ENCODE measurements at places on chromosomes 1 and 21.

GRCh38 chr1:227942021-227942715 is 5.6 kb downstream of the WNT9A start:
- DNase-seq, result no peak

- no peak for DNase-seq
These were observed 225.8 kb downstream of the VAV3 start for GRCh38 chr1:107739201-107739600.

GRCh38 chr1:26500488-26501175 is 28.4 kb downstream of the HMGN2 start:
- DNase-seq, result peak; percentile 21

DNA sequence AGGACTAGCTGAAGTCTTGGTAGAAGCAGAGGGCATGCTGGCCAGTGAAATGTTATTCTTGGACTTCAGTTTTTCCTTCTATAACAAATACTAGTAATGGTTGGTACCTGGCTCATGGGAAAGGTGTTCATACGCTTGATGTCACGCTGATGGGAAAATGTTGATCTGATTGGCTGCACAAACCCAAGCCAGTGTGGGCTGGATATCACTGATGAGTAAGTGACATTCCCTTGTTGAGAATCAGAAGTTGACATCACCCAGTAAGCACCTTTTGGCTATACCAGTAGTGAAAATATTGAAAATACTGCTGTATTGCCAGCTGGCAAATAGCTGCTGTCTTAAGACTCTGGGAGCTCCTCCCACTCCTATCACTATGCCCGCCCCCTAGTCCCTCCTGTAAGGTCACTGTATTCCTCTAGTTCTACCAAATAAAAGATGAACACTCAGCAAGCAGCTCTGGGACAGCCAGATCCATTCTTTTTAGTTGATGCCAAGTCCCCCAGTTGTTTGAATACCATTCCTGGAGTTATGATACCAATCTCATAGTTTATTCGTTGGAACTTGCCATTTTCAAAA is 168.2 kb downstream of the GRIK1 start:
- no peak for DNase-seq

GRCh38 chr1:117562581-117563491 is 43.0 kb upstream of the TENT5C start:
- DNase-seq, result no peak

- DNase-seq, result no peak
These were observed 165.8 kb upstream of the C1orf105 start for GRCh38 chr1:172254521-172255222.

- no peak for DNase-seq
These were observed 9.8 kb downstream of the IFNGR2 start for GRCh38 chr21:33412832-33413519.

- DNase-seq, result no peak
These were observed 288.0 kb downstream of the PBX1 start for GRCh38 chr1:164846731-164847691.

DNA sequence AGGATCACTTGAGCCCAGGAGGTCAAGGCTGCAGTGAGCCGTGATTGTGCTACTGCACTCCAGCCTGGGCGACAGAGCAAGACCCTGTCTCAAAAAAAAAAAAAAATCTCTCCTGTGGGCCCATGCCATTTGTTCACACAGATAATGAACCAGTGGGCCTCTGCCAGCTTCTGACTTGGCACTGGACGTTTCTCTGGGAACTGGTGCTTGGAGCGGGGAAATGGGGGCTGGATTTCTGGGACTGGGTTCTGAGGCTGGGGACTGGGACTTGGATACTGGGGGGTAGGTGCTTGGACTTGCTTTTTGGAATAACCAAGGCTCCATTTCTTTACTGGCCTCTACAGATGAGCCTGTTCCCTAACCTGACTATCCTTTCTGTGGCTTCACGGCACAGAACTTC is 9.7 kb downstream of the IFI6 start:
- no peak for DNase-seq

DNA sequence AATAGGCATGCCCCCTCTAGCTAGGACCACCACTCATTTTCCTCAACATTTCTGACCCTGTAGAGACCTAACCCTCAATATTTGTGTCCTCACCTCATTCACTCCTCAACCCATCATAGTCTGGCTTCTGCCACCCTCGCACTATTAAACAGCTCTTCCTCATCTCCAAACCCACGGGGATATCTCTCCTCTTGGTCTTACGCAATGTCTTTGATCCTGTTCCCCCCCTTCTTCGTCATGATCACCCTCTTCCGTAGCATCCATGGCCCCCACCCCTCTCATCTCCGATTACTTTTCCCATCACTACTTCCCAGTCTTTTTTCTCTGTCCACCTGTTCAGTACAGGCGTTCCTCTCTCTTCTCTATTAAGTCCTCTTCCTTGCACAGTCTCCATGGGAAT is 51.7 kb upstream of the SPOCD1 start:
- DNase-seq, result no peak

- no peak for DNase-seq
These were observed 462.3 kb downstream of the PTPRC start for GRCh38 chr1:199101139-199101538.

DNA sequence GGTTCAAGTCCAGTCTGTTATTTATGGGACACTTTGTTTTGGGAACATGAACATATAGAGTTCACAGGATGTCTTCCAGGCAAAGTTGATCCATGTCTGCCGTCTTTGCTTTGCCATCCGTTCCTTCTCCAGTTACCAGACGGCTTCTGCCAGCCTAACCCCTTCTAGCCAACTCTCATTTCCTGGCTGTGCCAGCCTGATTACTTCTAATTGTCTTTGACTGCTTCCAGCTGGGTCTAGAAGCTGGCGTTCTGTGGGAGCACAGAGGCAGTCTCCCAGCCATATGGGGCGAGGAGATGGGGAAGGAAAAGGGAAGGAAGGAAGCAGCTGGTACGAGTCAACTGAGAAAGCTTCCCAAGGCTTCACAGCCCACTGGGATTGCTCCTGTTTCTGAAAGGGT is 3.1 kb upstream of the HUNK start:
- no peak for DNase-seq

GRCh38 chr1:214503553-214503952 is 47.8 kb downstream of the PTPN14 start:
- DNase-seq, result no peak

GRCh38 chr1:15441247-15441646 is 3.0 kb downstream of the CTRC start:
- no peak for DNase-seq

- DNase-seq, result no peak
These were observed 34.1 kb upstream of the NEK7 start for GRCh38 chr1:198122693-198123092.

GRCh38 chr21:38742580-38743260 is 63.0 kb upstream of the ETS2 start:
- no peak for DNase-seq

DNA sequence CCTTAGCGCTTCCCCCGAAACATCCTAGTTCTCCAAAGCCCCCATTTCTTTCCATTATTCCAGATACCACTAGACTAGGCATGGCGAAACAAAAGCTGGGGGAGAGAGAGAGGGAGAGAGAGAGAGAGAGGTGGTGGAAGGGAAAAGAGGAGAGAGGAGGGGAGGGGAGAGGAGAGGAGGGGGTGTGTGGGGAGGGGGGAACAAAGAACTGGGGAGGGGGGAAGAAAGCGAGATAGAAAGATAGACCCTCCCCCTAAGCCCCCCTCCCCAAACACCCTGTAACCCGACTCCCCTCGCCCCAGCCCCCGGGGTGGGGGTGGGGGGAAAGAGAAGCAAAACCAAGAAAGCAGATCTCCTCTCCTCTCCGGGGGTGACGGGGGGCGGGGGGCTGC is 352 bp downstream of the MEX3A start:
- no peak for DNase-seq

DNA sequence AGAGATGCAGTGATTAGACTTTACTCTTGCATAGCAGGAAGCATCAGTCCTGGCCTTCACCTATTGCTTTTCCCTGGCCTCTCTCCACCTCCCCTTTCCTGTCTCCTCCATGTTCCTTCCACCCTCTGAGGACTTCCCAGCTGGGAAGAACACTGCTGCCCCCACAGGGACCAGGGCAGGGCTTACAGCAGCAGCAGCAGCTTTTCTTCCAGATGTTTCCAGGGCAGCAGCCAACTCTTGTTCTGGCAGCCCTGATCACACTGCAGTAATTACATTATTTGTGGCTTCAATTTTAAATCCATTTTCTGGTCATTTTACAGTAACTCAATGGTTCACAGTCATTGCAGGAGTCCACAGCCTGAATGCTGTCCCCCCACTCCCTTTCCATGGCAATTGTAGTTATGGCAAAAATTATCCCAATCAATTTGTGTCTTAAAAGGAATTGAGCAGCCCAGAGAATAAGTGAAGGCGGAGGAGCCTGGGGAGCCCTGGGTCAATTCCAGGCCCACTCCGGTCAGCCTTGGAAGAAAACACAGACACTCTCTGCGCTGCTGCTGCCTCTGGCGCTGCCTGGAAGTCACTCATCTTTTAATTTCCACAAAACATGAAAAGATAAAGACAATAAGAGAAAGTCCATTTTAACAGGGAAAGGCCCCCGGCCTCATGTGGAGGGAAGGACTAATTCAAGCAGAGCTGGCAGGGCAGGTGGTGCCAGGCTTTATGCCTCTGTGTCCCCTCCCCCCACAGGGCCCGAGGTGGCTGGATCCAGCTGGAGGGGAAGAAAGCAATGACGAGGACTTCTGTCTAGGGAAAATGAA is 148.6 kb downstream of the GRIK3 start:
- no peak for DNase-seq

DNA sequence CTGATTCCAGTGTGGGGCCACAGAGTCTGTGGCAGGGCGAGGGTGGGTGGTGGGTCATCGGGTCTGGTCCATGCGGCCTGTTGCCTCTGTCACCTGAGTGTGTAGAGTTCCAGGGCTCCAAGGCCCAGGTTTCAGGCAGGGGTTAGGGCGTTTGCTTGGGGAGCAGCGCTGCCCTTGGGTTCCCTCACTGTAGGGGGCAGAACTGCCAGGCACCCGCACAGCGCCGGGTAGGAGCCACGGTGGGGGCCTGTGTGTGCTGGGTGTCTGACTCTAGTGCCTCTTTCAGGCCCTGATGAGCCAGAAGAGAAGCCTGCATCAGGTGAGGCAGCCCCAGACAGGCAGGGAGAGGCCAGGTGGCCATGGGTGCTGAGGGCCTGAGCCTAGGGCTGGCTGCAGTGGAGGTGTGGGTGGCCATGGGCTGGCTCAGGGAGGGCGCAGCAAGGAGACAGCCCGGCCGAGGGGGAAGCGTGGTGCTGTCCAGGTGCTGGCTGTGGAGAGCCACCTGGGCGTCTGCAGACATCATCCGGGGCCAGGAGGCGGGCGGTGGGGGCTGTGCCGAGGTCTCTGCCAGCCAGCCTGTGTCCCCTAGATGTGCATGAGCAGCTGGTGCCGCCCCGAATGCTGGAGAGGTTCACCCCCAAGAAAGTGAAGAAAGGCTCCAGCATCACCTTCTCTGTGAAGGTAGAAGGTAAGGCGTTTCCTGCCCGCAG is 72.3 kb downstream of the TRIM11 start:
- DNase-seq, result no peak

GRCh38 chr1:105934806-105935205 is 1121.7 kb upstream of the PRMT6 start:
- no peak for DNase-seq

DNA sequence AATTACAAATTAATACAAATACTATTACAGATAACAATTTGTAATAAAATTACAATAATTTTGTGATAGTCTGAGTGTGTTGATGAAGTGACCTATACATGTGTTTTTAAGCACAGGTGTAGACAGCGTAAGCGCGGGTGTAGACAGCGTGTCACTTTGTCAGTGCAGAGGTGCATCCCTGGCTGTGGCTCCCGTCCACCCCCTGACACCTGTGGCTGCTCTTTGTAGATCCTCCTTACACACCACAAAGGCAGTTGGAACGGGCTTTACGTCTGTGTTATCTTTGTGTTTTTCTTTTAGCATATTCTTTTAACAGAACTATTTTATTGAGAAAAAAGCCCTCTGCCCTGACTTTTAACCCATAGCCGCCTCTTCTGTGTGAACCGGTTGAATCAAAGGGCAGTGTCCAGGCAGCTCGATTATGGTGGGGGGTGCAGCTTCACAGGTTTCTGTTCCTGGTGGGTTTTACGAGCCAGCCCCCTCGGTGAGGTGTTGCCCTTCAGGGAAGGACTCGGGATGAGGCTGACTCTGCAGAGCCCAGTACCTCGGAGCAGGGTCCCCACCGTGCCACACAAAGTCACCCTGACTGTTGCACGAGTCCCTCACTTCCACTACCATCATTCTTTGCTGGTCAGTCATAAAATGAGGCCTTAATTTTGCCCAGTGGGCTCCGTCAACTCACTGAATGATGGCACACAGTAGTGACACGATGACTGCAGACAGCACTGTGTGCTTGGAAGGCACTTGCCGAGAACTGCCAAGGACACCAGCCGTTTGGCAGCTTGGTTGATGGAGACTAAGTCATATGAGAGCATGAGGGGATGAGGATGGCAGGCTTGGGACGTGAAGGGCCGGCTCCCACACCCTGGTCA is 86.4 kb upstream of the COL6A1 start:
- no peak for DNase-seq

GRCh38 chr1:83671586-83671985 is 327.3 kb downstream of the TTLL7 start:
- no peak for DNase-seq

GRCh38 chr21:18251065-18251464 is 6.4 kb downstream of the CHODL start:
- no peak for DNase-seq

DNA sequence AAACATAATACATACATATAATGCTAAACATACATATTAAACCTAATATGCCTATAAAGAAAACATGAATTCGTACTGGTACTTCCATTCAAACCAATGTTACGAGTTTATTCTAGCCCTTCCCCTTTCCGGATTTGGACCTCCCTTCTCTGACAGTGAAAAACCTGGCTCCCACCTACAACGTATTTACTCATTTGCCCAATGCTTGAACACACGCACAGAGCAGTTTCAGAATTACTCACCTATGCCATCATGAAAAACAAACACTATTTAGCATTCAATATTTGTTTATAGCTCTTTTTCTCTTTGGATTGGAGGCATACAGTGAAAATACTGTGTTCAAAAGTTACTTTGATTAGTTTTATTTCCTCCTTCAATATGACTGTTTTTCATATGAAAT is 204.4 kb downstream of the LMX1A start:
- DNase-seq, result no peak
